Retina (tissue), 1 donor: ENCODE measurements at places on chromosomes 2 and 18.

DNA sequence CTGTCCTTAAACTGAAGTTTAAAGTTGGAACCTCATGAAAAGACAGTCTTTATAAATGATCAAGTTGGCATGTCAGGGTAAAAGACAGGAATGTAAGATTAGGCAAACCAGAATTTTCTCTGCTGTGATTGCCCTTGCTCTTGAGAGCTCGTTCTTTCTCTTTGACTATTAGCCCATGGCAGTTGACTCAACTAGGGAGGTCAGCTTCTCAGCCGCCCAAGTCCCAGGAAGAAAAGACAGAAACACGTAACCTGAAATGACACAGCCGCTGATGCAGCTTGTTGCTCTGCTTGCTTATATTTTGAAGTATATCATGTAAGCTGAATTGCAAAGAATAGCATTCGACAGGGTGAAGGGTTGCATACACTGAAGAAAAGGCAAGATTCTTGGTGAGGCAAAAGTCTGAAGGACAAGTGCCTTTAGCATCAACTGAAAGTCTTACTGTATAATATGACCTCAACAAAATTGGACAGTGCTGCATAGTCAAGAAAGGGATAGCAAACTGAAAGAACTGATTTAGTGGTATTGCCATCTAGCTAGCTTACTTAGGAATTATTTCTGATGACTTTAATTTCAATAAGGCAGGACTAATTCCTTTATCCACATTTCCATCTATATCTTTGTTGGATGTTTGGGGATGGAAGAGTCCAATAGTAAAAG, 54.7 kb downstream of the ARHGAP15 start:
- no peak for DNase-seq

GRCh38 chr2:102278720-102279390, 32.5 kb upstream of the IL1RL1 start:
- no peak for DNase-seq

GRCh38 chr18:11155034-11155759, 5.8 kb upstream of the PIEZO2 start:
- DNase-seq: no peak

GRCh38 chr2:30796699-30797098, 10.5 kb downstream of the CAPN13 start:
- no peak for DNase-seq

DNA sequence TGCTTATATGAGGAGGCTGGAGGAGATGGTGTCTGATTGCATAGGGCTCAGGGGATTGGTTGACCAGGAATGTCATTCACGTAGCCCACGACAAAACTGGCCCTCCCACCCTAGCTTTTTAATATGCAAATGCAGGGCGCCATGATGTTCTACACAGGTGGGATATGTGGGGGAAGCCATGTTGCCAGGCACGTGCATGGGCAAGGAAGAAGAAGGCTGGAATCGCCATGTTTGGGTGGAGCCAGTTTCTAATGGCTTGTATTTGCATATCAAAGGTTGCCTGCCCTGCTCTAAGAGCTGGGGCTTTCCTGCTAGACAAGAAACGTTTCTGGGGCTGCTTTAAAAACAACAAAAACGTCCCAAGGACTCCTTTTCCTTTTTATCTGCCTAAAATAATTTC, 26.5 kb upstream of the LINC00305 start:
- DNase-seq: no peak

GRCh38 chr2:135182190-135182589, 130.1 kb downstream of the RAB3GAP1 start:
- peak; percentile 44 for DNase-seq

DNA sequence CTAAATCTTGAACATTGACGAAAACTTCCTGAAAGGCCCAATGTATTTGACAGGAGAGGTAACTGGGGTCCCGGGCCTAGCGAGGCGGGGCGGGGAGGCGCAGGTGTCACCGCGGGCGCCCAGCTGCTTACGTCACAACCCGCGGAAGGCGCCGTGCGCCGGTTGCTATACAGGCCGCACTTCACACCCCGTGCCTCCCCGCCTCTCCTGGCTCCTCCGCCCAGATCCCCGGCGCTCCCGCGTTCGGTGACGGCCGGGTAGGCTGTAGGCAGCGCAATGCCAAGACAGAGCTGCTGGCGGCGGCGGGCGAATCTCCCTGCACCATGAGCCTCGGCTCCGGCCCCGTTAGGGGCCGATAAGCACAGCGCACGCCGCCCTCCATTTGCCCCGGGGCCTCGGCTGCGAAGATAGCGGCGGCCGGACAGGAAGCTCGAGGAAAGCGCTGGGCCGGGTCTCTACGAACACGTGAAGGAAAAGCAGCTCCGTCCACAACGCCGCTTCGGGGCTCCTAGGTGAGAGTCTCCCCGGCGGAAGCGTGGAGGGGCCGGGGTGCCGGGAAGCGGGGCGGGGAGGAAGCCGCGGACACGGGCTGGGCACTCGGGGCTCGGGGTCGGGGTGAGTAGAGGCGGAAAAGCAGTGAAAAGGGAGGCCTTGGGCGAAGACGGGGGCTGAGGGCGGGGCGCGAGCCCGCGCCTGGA, at the start of gene RNF138:
Gene RNF138, plus strand, starts transcription at position 151 of the 698 bp plus-strand sequence. CDS start 903 bp downstream, outside the sequence.
- DNase-seq: peak; percentile 95

DNA sequence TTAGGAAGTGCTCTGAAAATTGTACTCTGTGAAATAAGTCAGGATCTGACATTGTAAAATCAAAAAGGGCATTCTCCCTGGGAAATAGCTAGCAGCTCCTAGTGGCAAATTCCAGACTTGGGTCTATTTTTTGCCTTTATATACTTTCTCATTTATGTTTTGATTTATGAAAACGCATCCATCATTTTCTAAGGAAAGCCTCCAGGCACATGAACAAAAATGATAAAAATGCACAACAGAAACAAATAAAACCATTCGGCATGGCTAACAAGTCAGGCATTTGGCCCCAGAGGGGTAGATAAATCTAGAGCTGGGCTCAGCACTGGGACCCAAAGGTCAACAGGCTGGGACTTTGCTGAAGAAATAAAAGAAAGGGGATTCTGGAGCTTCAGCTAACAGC, 167.0 kb downstream of the BCL11A start:
- no peak for DNase-seq

- DNase-seq: no peak
Observed at GRCh38 chr2:62801814-62802523, 96.5 kb downstream of the EHBP1 start.

GRCh38 chr18:79936641-79937040, 14.8 kb downstream of the SLC66A2 start:
- DNase-seq: no peak

DNA sequence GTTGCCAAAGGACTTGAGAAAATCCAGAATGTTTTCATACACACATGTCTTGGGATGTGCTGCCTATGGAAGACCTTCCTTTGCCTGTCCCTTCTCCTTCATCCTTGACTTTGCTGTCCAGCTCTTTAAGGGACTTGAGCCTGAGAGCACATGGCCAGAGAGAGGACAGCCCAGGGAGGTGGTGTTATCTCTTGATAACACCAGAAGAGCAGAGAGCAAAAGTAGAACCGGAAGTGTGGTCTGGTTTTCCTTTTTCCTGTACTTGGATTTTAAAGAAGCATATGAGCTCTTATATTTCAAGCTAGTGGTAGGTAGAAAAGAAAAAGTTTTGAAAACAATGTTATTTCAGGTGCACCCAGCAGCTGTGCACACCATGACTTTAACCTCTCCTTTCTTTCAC, 94.1 kb upstream of the ZNF532 start:
- DNase-seq: no peak

- DNase-seq: no peak
Observed at GRCh38 chr2:1461507-1462390, 48.5 kb downstream of the TPO start.

GRCh38 chr2:233164128-233164635, 87.3 kb upstream of the ATG16L1 start:
- DNase-seq: no peak

- DNase-seq: no peak
Observed at GRCh38 chr18:22001912-22002487, 167.4 kb upstream of the GATA6 start.

DNA sequence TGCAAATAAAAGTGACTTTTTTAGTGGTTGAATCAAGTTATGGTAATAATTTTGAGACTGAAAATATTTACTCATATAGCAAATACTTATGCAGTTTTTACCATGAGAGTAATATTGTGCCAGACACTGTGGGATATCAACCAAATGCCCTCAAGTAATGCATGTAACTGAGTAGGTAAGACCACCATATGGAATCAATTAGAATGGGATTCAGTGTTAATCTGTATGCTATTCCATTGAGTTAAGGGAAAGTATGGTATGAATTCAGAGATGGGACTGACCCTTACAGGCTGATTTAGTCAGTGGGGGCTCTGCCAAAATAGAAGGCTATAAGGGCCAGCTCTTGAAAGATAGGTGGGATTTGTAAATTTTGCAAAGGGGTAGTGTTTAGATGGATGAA, 131.6 kb downstream of the CCDC85A start:
- no peak for DNase-seq

DNA sequence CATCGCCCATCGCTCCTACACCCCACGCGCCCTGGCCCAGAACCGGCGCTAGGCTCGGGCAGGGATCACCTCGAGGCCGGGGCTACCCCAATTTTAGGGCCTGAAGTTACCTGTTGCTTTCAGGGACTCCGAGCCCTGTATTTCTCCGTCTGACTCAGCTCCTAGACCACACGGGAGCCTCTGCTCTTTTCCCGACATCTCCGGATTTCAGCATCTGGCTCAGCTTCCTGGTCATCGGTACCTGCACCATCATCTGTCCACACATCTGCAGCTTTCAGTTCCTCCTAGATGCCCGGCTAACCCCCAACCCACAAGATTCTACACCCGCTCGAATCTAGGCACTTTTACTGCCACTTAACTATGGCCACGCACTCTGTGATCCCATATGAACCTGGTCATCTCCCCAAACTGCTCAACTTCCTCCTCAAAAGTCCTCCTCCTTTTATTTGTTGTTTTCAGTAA, 12.1 kb upstream of the HMSD start:
- no peak for DNase-seq

DNA sequence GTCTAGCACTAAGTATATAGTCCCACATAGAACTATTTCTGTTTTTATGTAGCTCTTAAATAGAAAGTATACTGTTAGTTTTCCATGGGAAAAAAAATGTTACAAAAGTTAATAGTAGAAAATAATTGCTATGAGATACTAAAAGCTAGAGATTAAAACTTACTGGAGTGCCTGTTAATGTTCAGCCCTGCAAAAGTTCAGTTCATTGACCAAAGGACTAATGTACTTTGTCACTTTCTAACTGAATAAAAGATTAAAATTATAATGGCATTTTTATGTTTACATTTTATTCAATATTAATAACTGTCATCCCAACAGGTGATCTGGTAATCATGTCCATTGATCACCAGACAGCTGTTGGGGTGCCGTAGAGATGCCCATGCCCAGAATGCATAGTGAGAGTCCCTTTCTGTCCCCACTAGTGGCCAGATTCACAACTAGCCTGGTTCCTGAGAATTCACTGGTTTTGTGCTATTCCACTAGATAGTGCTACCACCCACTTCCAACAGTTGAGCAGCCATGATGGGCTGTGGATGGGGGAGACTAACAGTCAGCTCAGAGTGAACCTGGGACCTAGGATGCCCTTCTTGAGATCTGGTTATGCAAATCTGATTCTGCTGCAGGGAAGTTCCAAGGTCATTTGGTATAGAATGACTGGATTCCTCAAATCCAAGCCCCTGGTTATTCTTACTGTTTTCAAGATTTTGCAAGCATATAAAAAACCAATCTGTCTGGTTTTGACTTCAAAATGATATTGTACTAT, 57.8 kb downstream of the AFTPH start:
- no peak for DNase-seq

DNA sequence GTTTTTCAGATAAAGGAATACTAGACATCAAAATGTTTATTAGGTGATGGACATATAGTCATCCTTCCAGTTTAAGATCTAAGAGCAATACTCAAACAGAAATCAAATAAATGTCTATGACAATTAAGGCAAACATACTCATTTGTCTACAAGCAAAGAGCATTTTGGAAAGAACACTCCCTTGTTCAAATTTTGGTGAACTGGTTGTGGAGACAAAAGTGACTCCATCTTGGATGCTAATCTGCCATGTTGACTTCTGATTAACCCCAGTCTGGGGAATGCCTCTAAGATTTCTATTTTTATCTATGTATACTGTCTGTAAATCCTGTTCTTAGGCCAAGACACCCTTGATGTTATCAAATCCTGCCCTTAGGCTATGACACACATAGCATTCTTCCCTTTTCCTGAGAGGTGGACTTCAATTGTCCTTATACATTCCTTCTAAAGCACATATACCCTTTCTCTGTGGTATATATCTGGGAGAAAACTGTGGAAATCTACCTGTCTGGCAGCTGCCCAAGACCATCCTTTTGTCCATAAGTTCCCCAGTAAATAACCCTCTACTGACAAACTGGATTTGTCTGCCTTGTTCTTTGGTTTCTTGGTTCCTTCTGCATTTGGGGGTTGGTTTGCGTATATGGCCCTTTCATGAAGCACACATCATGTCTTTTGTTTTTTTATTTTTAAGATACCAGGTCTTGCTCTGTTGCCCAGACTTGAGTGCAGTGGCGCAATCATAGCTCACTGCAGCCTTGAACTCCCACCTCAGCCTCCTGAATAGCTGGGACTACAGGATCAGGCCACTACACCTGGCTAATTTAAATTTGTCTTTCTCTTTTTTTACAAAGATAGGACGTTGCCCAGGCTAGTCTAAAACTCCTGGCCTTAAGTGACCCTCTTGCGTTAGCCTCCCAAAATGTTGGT, 12.5 kb upstream of the PLEKHM3 start:
- no peak for DNase-seq

- DNase-seq: no peak
Observed at GRCh38 chr18:21803495-21803894, 62.9 kb downstream of the MIB1 start.

GRCh38 chr2:105287692-105288091, 41.8 kb downstream of the TGFBRAP1 start:
- DNase-seq: no peak

DNA sequence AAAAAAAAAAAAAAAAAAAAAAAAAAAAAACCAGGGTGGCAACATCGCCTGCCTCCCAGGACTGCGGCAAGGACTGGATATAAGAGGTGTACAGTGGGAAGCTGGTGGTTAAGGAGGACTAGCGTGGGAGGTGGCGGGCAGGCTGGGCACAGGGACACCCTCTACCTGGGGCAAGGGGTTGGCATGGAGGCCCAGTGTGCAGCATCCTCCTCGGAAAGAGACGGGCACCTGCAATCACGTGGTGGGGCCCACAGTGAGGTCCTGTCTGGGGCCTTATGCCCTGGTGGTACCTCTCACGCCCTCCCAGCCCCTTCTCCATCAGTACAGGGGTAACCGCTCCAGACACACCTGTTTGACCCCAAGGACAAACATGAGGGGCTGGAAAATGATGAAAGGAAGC, 27.9 kb downstream of the PXDN start:
- DNase-seq: no peak

DNA sequence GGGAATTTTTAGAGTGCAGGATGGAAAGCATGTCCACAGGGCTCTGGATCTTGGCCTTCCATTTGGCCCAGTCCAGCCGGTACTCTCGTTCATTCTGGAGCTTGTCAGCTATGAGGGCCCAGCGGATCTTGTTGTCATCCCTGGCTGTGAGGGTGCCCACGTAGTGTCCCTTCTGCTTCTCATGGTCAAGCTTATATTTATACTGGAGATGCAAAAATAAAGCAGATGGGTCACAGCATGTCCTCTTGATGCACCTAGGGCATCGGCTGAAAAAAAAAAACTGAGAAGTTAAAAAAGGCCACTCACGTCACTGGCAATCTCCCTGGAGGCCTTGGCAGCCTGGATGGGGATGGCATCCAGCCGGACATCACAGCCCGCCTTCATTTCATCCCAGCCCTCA, 160.5 kb downstream of the RIF1 start:
- no peak for DNase-seq

- DNase-seq: no peak
Observed at GRCh38 chr18:49960376-49960775, 147.0 kb upstream of the ACAA2 start.
